ENCODE measurements at places on chromosomes 6 and 20.

DNA sequence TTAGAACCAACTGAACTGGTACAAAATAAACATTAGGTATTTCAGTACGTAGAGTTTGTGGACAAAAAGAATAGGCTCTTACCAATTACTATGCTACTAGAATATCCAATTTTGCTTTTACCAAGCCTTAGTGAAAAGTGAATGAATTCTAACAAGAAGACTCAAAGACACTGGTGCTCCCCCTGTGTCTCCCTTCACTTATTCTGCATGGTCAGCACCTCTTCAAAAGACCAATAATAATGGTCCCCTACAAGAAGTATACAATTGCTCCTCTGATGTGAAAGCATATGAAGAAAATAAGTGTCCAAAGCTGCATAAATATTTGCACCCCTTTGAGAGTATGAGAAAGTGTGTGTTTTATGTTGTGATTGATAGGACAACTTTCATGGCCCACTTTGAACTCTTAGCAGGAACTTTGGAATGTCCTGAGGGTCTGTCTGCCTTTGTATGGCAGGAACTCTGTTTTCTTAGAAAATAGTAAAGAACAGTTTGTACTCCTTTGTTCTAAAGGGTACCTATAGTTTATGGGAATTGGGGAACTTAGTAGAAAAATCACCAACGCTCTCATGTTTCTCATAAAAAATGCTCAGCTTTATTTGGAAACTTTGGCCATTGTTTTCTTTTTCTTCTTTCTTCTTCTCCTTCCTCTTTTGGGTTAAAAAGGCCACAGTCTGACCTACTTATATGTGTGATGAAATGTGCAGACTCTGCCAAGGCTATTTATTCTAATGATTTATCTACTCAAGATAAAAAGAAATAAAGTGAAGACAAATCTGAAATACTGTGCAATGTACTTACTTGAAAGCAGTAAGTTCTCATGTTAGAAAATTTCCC is 352.4 kb downstream of the LAMA2 start:
- DNase-seq: no peak

GRCh38 chr20:62656197-62656918 is 14.1 kb downstream of the SLCO4A1 start:
- no peak for DNase-seq

DNA sequence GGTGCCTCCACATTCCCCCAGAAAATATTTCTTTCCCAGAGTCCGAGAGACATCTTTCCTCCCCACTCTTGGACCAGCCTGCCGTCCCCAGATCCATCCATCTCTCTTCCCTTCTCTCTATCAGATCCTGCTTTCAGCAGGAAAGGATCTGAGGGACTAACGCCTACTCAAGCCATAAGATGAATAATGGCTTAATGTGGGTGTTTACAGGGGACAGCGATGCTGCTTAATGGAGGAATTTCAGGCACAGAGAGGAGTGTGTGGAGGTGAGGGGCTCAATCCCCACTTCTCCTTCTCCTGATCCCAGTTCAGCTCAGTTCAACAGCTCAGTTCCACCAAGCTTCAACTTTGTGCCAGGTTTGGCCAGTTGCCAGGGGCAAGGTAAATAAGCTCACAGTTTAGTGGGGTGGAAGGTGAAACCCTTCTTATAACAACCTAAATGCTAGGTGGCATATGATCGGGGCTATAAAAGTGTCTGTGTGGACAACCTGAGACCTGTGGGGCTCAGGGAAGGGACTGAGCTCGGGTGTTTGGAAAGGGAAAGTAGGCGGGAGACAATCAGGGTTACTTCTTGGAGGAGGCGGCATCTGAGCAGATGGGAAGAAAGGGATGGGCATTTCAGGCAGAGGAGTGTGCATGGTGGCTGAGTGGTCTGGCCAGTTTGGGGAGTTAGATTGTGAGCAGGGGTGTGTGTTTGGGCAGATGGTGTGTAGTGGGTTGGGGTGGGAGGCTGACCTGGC is 55.8 kb downstream of the CDH22 start:
- no peak for DNase-seq

DNA sequence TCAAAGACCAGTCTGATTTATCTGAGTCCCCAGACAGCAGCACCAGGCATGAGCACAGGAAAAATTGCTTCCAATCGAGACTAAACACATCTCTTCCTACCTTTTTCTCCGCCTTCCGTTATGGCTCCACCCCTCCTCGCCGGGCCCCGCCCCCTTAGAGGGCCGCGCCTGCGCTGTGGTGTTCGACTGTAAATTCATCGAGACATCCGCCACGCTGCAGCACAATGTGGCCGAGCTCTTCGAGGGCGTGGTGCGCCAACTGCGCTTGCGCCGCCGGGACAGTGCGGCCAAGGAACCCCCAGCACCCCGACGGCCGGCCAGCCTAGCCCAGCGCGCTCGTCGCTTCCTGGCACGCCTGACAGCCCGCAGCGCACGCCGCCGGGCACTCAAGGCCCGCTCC is 8.9 kb downstream of the REM1 start:
- no peak for DNase-seq

DNA sequence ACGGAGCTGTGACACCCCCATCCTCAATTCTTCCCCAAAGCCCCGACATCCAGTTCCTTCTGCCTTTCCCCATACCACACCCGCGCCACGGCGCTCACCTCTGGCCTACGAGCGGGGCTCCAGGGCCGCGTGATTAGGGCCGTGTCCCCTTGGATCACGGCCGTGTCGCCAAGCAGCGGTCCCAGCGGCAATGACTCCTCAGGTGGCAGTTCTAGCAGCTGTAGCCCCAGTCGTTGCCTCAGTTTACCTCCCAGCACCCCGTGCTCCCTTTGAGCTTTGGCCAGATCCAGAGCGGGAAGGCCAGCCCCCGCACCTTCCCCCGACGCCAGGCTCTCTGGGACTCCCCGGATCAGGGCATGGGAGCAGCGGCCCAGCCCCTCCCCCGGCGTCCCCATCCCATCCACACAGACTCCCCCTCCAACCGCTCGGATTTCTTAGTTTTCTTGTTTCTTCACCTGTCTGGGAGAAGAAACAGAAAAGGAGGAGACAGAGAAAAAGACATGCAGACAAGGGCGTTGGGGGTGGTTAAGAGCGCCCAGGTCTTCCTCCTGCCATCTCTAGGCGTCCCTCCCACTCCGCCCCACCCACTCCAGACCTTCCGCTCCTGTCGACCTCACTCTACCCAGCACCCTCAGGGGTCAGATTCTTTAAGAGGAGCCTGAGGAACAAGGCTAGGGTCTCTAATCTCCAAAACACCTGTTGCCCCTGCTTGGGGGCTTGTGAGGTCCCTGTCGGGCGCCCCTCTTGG is at the start of gene DDAH2:
Gene DDAH2 (minus strand): TSS at position 533 of the 748 bp plus-strand sequence. CDS start 138 bp downstream, at position 395.
- DNase-seq: no peak

DNA sequence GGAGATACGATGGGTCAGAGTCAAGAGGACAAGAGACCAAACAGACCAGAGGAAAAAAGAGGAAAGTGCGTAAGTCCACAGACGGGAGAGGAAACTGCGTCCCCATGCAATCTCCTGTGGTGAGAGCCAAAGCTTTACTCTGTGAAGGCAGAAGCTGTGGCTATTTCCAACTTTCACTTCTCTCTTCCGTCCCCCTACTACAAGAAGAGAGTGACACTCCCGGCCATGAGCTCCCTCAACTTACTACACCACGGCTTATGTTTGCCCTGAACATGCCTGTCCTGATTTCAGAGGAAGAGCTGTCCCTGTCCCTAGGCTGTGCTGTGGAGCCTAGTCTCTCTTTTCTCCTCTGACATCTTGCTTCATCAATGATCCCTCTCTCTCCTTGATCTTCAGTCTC is 11.5 kb upstream of the SSR1 start:
- no peak for DNase-seq

GRCh38 chr6:20954315-20954714 is 420.1 kb downstream of the CDKAL1 start:
- DNase-seq: no peak
